ENCODE measurements at places on chromosomes 2 and 18.

- ATAC-seq: no peak
Measured at GRCh38 chr2:74401891-74402290, 19.5 kb downstream of the C2orf81 start.

GRCh38 chr2:164567335-164567989 lies 53.8 kb downstream of the GRB14 start:
- no peak for ATAC-seq

DNA sequence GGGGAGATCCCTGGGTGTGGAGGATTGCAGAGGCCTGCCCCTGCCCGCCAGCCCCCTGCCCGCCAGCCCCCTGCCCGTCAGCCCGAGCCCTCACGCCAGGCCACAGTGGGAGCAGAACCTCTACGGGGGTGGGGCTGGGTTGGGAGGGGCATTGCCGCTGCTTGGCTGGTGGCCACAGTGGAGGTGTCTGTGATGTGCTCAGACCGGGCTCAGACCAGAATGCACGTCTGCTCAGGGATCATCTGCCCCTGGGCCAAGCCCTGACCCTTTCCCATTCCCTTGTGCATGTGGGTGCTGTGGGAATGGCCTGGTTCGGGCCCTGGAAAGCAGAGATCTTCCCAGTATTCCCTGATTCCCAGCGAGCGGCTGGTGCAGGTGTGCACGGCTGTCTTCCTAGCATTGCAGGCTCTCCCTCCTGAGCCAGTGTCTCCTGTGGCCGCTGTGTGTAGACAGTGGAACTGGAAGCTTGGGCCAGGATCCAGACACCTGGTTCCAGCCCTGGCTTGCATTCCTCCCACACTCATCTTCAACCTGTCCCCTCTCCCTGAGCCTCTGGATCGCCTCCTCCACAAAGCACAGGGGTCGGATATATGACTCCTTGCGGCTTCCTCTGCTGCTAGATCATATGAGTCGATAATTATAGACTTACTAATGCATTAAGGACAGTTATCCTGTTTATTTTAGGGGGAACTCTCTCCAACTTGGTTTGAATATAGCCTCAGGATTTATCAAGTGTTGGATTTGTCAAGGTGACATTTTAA lies 161.6 kb downstream of the LDLRAD4 start:
- no peak for ATAC-seq

DNA sequence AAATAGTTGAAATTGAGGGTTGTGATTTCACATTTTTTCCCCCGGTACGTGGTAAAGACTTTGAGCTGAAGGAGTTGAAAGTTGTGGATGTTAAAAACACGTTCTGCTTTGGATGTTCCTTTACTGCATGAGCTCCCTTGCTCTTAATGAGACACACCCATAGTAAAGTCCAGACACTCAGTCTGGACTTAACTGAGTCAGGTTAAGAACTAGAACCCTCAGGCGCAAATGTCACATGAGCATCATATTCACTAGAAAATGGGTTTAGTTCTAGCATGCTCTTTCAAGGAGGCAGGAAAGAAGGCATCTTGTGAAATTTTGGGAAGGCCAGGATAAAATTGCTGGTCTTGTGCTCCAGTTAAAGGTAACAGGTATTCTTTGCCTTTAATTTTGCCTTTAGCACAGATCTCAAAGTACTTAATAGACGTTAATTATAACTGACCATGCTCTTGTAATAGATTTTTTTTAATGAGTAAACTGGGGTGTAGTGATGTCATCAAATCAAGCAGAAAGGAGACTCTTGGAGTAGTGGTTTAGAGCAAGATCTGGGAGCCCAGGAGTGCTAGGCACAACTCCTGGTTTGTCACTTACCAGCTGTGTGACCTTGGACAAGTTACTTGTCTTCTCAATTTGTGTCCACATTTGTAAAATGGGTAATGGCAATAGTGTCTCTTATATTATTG lies 20.6 kb downstream of the ITGA6 start:
- ATAC-seq: no peak

GRCh38 chr2:37558623-37559022 lies 112.8 kb downstream of the CDC42EP3 start:
- peak; percentile 69 for ATAC-seq

DNA sequence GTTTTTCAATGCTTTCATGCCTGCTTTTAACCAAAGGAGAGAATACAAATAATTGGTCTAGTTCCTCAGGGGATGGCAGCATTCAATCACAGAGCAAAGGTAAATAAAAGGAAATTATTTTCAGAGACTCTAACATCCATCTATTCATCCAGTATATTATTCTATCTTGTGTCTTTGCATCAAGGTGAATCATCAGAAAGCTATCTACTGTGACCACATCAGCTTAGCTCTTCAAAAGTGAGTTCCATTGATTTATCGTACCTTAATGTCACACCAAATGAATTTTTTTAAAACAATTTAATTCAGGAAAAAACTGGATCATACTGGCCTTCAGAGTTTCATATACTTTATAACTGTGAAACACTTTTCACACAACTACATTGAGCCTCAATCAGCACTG lies 66.1 kb downstream of the CHN1 start:
- ATAC-seq: no peak

DNA sequence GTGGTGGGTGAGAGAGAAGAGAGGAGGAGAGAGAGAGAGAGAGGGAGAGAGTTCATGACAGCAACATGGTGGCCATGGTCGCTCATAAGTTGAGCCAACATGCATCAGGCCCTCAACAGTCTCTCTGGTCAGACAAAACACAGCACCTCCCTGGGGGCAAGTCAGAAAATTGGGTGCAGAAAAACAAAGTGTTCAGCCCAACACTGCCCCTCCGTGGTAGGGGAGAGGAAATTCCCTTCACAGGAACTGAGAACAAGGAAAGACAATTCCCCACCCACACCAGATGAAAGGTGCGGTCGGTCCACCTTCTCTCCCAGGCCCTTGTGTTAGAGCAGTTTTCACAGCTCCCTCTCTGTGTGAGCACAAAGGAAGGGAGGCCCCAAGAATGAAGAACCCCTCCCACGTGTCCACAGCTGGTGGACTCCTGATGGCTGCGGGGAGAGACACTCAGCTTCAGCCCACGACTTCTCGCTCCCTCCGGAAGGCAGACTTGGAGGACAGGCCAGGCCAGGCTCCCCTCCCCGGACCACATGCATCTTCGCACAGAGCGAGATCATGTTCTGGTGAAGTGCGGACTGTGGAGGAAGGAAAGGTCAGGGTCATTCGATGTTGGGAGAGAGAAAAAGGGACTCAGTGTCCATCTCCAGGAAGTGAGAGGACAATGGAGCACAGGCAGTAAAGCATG lies 181.7 kb downstream of the ANAPC1 start:
- peak; percentile 9 for ATAC-seq

GRCh38 chr2:68594674-68595492 lies 48.5 kb upstream of the PROKR1 start:
- ATAC-seq: no peak

GRCh38 chr18:68694316-68694715 lies 20.6 kb downstream of the TMX3 start:
- no peak for ATAC-seq

DNA sequence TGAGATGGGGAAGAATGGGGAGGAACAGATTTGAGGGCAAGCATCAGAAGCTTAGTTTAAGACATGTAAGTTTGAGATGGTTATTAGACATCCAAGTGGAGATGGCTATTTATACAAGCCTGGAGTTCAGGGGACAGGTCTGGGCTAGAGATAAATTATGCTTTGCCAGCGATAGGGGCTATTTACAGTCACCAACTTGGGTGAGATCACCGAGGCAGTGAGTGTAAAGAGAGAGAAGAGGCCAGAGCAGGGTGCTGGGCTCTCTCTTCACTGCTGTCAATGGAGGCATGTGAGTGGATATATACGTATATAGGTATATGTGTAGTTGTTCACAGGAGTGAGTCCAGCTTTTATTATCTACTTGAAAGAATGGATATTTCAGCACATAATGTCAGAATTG lies 81.0 kb downstream of the QPCT start:
- ATAC-seq: no peak

DNA sequence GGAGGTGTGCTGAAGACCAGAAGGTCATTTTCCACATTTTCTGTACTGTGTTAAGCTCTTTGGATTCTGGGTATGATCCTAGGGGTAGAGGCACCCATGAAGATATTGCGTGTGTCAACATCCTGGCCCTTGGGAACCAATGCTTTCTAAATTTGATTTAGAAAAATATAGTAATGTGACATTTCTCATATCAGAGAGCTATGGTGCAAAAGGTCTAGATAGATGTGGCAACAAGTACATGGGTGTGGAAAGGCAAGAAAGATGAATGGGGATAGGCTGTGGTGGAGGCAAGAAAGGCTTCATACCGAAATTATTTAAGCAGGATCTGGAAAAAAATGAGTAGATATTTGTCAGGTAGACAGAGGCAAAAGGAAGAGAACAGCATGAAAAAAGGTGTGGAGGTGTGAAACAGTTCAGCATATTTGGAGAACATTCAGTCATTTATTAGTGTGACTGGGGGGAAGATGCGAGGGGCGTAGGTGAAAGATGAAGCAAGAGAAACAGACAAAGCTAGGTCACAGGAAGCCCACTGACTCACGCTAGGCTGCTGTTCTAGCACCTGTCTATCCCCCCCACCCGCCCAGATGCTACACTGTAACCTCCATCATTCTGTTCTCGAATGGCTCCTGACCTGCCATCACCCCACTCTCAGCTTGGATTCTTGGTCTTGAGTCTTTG lies 11.7 kb downstream of the DOK1 start:
- ATAC-seq: no peak

DNA sequence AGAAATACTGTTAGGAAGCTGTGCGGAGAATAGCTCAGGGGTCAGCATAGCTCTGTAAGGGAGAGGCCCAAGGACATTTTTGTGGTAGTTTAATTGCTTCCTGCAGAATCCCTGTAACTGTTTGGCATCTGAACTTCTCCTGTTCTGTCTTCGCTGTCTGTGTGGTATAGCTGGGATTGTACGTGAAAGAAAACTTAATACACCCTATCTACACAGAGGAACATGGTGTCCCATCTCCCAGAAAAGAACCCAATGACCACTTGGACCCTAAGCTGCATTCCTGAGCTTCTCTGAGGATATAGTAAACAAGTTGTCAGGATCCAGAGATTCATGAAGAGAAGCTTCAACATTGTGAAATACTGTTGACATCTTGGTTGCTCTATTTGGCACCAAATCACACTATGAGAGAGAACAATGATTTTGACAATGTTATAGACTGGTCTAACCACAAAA lies 81.3 kb downstream of the CDC42EP3 start:
- ATAC-seq: no peak

DNA sequence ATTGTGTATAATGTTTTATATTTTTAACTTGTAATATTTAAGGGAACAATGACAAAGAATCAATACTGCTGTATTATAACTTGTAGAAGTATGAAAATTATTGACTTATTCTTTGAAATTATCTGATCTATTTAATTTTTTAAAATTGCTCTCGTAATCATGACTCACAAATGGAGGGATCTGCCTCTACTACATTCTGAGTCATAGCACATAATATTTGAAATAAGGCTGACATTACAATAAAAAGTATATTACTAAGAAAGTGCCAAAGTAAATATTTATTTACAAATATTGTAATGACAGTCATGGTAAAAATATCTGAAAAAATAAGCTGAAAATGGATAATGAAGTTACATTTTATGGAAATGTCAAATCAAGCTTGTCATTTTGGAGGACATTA lies 1144.6 kb upstream of the CDH2 start:
- ATAC-seq: no peak

DNA sequence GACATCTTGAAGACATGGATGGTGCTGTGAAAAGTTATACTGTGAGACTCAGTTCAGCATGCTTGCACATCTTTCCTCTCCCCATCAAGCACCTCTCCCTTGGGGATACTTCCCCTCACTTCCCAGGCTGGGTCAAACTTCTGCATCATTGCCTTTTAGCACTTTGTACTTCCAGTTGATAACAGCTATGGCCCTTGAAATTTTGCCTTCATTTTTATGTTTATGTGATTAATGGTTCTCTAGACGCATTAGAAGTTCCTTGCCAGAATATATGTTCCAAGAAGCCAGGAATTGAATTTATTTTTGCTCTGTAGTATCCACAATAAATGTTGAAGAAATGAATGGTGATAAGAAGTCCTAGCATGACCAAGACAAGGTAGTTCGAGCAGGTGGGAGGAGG lies 120.9 kb upstream of the ST6GAL2 start:
- ATAC-seq: no peak

Data from stimulated activated memory B cell treated with anti-CD40 and anti-IgM and Interleukin-4, amounts not matched to agents 10 μg/mL and 1 μg/mL and 100 μg/mL, for 72 hours (primary cell).